ENCODE measurements at places on chromosomes 2 and 18.
A peak's percentile ranks its signal among the peaks of the same experiment; 100 is the strongest.

DNA sequence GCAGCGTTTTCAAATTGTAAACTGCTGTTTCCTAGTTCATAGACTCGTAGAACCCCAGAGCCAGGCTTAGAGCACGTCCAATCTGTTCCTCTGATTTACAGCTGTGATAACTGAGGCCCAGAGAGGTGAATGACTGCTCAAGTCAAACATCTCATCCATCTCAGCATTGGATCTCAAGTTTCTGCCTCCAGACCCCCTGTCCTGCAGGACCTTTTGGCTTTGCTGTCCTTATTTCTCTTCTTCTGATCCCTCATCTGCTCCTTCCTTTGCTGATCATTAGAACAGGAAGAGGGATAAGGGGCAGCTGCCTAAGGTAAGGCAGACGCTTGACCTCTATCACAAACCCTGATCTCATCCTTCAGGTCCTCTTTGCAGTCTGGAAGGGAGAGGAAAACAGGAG lies 58.5 kb upstream of the CREB1 start:
- DNase-seq: no peak

DNA sequence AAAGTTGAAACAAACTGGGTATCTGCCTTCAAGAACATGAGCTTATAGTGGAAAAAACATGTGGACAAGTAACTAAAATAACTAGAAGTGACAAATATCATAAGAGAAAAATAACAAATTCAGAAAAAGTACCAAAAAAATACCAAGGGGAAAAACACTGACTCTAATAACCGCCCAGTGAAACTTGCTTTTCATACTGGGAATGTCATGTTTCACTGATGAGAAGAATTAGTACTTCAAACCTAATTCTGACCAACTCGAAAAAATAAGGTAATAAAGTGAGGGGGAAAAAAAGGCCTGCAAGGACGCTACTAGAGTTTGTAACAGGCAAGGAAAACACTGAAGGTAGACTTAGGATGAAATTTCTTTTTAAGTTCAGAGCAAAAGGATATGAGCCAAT lies 83.6 kb downstream of the RTTN start:
- DNase-seq: no peak

DNA sequence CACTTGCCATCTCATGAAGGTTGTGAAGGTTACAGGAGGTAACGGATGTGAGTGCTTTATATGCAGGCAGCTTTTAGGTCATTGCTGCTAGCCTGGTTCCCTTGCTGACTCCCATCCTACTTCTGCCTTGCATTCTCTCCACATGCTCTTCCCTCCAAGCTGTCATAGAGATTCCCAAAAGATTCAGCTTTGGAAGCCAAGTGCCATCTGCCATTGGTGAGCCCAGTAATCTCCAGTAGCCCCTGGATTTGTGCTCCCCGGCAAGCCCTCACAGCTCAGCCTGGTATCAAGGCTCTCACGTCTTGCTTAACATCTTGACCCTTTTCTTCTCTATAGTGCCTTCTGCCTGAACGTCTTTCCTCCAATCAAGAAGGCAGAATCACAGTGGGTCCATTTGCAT lies 61.6 kb downstream of the MYT1L start:
- DNase-seq: no peak

- no peak for DNase-seq
Measured at GRCh38 chr18:13592246-13592645, 134.1 kb downstream of the FAM210A start.

- no peak for DNase-seq
Measured at GRCh38 chr2:146135245-146135644, 1615.3 kb upstream of the ZEB2 start.

- DNase-seq: no peak
Measured at GRCh38 chr2:180952082-180952481, 28.3 kb upstream of the UBE2E3 start.

DNA sequence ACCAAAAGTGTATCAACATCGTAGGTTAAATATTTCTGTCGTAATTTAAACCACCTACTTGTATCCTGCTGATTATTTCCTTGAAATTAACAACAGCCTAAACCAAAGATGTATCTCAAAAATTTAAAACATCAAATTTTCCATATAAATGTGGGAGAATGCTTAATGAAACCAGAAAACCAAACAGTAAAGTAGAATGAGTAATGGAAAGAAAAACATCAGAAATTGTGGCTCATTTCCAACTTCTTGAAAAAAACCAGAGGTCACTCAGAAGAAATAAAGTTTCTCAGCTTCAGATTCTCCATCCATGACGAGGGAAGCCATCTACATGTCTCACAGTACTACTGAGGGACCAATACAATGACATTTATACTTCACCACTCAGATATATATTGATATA lies 296.5 kb downstream of the NOL4 start:
- DNase-seq: peak; percentile 24

- no peak for DNase-seq
Measured at GRCh38 chr2:214076527-214076926, 334.3 kb upstream of the VWC2L start.

GRCh38 chr2:601806-602455 lies 75.3 kb downstream of the TMEM18 start:
- DNase-seq: no peak

DNA sequence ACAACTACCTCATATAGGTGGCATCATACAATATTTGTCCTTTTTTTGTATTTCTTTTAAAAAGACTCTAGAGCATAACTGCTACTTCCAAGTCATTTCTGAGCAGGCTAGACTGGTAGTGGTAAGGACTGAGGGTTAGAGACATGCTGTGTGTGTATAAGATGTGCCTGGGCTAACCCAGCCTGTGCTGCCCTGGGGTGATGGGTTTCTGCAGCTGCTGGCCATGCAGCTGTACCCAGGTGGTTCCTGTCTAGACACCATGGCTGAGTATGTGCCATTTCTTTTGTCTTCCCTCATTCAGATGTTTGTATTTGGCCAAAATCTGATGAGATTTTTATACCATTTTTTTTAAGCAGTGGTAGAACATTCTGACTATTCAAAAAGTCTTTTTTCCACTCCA lies 40.0 kb downstream of the MERTK start:
- no peak for DNase-seq

DNA sequence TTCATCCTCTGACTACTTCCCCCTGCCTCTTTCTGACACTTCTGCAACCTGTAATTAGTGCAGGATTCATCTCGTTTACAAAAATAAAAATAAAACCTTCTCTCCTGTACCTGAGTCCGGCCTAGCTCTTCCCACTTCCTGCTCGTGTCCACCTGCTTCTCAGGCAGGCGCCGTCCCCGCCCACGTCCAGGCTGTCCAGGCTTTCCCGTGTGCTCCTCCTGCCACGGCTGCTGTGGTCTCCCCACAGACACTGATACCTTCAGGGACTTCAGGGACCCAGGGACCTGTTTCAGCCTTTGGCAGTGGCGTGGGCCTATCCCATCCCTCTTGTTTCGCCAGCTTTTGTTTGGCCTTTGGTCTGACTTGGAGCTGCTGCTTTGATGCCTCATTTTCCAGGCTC lies 272.5 kb downstream of the PHLPP1 start:
- no peak for DNase-seq

GRCh38 chr2:39437522-39438296 lies 624 bp upstream of the MAP4K3 start:
- peak; percentile 62 for DNase-seq

DNA sequence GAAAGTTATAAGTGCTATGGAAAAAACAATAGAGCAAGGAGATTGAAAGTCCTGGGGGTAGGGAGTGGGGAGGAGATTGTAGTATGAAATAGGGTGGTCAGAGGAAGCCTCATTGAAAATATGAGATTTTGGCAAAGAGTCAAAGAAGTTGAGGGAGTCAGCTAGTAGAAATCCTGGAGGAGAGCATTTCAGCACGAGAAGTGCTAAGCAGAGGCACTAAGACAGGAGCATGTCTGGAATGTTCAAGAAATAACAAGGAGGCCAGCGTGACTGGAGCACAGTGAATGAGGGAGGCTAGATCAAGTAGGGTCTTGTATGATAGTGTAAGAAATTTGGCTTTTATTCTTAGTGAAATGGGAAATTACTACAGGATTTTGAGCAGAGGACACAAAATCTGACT lies 2.1 kb upstream of the TSPYL6 start:
- no peak for DNase-seq

- DNase-seq: no peak
Measured at GRCh38 chr2:47127862-47128543, 27.1 kb downstream of the STPG4 start.

DNA sequence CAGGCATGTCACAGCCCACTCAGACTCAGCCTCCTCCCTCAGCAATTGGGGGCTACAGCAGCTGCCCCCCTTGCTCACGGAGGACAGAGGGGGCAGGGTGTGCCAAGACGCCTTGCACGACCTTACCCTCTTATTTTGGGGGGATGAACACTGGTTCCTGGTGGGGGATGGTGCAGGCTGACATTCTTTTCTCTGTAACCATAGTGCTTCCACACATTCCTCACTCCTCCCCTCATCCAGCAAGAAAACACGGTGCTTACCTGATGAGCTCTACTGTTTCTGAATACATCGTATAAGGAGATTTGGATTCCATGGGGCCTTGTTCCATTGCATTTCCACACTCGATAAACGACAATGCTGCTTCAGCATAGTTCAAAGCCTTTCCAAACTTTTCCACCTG lies 75.4 kb upstream of the REV1 start:
- no peak for DNase-seq

GRCh38 chr2:40454321-40454720 lies 2.4 kb upstream of the SLC8A1 start:
- DNase-seq: no peak

DNA sequence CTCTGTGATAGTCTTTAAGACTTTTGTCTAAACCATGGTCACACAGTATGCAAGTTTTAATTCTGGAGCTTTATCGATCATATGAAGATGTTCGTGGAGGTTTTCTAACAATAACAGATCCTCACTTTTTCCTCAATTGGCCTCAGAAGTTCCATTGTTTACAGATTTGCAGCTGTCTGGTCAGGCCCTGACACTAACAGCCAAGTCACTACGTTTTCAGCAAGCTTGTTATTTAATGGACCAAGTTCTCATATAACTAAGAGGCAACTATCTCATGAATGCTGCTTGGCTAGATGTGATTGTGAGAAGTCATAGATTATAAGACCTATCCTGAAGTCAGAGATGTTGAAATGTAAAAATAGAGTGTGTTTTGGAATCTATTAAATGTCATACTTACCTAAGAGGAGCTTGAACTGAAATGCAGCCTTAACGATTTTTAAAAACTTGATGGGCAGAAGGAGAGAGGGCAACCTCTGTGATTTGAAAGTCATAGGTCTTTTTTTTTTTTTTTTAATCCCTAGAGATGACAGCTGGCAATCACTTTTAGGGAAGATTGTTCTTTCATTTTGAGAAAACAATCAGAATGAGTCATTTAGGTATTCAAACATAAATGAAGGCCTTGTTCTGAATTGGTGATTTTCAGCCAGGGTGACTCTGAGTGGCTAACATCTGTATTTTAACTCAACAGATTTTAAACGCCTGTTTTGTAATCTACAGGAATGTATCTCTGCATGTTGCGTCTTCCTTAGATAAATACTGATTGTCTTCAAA lies 48.4 kb upstream of the NEMP2 start:
- DNase-seq: peak; percentile 66

DNA sequence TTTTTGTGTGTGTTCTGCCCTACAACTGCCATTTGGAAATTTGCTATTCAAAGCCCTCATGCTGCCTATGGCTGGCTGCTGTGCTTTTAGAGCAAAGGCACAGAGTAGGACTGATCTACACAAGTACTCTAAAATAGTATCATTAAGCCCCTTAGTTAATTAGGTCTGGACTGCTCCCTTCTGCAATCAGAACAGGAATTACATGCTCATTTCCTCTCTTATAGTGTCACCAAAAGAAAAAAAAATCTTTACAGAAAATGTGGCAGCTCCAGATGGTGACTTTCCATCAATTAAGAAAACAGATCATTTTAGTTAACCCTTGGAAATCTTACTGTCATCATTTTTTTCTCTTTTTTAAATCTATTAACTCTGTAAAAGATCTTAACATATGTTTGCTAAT lies 337.5 kb downstream of the RIT2 start:
- DNase-seq: no peak

DNA sequence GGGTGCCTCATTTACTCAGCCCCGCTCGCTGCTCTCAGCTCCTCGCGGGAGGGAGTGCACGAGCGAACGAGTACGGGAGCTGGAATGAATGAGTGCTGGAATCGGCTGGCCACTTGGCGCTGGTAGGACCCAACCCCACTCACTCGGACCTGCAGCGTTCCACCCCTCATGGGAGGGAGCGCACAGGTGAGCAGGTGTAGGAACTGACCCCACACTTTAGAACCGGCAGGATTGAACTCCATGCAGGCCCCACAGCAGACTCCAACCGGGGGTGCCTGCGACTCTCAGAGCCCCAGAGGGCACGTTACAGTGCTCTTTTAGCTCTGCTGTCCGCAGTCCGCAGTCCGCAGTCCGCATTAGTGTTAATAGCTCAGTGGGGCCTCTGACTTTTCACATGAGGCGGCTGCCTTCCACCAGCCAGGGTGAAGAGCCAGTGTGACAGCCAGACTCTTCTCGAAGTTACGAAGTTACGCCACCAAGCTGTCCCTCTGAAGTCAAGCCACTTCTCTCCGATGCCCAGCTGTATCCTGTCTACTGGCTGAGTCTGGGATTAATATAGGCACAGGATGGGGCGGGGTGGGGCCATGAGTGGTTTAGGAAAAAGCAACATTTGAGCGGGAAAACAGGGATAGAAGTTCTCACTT lies 102.7 kb upstream of the ARHGAP15 start:
- DNase-seq: peak; percentile 59

DNA sequence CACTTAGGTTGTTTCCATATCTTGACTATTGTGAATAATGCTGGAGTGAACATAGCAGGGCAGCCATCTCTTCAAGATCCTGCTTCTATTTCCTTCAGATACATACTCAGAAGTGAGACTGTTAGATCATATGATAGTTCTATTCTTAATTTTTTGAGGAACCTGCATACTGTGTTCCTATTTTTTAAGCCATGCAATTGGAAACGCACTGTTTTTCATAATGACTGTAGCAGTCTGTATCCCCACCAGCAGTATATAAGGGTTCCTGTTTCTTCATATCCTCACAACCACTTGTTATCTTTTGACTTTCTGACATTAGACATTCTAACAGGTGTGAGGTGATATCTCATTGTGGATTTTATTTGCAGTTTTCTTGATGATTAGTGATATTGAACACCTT lies 15.5 kb downstream of the NEURL3 start:
- peak; percentile 59 for DNase-seq

GRCh38 chr2:121429119-121429903 lies 101.4 kb upstream of the RNU4ATAC start:
- DNase-seq: no peak

- no peak for DNase-seq
Measured at GRCh38 chr2:138440759-138441158, 60.8 kb upstream of the SPOPL start.

DNA sequence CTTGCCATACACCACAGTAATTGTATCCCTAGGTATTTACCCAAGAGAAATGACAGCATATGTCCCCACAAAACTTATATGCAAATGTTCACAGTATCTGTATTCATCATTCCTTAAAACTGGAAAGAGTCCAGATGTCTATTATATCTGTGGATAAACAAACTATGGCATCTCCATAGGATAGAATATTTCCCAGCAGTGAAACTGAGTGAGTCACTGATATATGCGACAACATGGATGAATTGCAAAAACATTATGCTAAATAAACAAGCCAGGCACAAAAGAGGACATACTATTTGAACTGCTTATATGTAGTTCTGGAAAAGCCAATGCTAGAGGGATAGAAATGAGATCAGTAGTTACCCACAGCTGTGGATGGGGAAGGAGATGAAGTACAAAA lies 359.4 kb upstream of the DSEL start:
- no peak for DNase-seq

All from muscle of leg (tissue), 16 donors.